ENCODE measurements at places on chromosomes 3 and 15.

DNA sequence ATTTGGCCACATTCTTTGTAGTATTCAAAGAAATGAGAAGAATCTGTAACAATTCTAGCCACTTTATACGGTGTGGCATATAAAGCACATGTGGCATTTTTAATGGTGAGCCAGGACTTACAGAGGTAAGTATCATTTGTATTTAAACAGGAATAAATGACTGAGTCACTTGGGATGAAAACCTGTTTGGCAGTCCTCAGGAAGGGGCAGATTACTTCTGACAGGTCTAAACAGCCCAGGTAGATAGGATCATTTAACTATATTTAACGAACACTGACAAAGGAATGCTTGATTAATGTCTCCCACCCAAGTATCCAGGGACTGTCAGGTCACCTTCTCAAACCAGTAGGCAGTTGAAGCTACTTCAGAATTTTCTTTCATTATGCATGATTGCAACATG is 241.5 kb upstream of the SATB1 start:
- DNase-seq: no peak

DNA sequence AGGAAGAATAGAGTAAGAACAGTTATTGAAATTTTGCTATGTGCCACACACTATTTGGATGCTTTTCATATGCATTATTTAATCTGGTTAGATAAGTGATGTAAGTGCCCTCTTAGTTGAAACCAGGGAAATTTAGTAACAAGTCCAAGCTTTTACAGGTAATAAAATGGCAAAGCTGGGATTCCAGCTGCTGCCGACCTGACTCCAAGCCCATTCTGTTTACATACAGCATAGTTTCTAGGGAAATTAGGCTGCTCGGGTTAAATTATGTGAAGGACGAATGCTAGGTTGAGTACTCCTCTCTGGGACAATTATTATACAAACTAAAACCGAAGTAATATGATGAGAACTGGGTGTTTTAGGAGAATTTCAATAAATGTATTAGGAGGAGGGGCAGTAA is 38.7 kb upstream of the FAH start:
- peak; percentile 15 for DNase-seq

GRCh38 chr3:188940573-188940932 is 231.2 kb upstream of the TPRG1 start:
- DNase-seq: no peak

DNA sequence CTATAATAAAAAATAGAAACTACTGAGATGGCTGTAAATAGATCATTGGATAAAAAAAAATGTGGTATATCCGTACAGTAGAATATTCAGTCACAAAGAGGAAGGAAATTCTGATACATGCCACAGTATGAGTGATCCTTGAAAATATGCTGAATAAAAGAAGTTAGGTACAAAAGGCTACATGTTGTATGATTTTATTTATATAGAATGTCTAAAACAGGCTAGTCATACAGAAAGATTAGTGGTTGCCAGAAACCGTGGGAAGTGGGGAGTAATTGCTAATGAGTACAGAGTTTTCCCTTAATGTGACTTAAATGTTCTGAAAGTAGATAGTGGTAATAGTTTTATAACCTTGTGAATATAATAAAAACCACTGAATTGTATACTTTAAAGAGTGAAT is 24.9 kb upstream of the FAH start:
- no peak for DNase-seq

DNA sequence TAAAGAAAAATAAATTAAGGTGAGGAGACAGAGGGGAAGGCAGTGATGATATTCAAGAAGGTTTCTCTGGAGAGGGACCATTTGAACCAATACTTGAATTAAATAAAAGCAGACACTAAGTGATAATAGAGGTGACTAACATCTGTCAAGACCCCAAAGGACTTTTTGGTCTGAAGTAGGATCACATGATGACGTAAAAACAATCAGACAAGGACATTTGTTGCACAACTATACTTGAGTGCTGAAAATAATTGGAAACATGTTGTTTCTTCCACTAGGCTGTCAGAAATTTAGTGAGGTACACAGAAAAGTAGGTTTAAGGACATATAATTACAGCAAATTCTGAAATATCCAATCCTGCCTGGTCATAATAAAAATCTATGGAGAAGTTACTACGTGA is 179.5 kb downstream of the WNT5A start:
- no peak for DNase-seq

DNA sequence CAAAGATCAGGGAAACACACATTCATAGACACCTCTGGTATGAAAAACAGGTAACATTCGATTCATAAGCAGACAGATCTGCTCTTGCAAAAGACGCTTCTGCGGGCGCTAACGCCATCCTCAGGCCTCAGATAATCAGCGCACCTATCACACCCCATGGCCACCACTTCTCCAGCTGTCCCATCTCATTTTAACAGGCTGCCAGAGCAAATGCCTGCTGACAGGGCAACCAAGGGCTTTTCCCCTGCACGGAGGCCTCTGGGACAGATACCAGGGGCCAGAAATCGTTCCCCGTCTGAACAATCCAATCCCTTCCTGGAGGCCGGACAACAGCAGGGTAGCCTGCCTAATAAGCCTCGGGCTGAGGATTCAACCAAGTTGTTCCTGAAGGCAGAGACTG is 15.2 kb downstream of the ABCC5 start:
- no peak for DNase-seq

GRCh38 chr3:120170223-120170622 is 76.0 kb upstream of the GSK3B start:
- no peak for DNase-seq

DNA sequence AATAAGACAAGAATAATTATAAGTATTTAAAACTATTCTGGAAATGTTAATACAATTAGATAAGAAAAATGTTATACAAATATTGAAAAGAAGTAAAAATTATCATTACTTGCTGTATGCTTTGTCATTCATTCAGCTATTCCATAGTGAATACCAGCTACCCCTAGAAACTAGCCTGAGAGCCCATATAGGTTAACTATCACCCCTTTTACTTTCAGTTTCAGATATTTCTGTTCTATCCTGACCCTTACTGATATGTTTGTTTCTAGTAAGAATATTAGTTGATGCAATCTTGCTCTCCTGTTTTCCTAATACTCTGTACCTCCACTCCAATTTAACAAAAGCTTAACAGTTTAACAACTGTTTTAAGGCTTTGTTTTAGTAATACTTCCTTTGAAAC is 31.6 kb downstream of the FAM227B start:
- DNase-seq: no peak

- DNase-seq: no peak
These were observed 66.9 kb downstream of the SLCO2A1 start for GRCh38 chr3:133962849-133963248.

DNA sequence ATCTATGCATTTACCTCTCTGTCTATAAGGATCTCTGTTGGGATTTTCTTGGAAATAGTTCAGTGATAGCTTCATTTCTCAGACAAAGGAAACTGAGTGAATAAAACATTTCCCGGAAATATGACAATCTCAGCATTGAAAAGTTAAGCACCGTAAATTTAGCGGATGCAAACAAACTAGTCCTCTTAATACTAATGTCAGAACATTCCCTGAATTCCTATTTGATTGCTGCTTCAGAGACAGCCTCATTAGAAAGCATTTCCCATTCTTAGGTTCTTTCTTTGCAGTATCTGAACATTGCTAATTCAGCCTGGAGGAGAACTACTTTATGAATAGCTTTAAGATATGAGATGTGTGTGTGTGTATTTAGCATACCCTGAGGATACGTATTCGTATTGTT is 101.3 kb downstream of the NR2F2 start:
- no peak for DNase-seq

DNA sequence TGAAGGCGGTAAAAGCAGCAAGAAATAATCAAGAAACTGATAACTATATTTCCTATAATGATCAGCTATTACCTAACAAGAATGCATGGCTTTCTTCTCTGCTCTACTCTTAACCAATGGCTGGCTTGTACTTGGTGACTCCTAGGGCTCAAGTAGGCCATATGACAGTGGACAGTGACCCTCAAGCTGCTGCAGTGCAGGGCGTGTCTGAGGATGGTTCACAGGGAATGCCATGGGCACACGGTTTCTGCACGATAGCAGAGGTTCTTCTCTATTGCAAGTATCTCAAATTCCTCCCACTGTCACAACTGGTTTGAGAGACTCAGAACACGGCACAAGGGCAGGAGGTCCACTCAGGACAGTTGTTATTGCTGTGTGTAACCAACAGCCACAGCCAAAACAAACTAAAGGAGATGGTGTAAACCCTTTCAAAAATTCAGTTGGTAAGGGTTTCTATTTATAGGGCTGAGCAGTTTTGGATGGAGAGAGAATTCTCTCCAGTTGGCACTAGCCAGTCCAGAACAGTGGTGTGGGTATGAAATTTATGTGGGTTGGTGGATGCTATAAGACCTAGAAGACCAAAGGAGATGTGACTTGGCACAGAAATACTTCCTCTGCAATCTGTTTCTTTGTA is 103.2 kb upstream of the ST8SIA2 start:
- no peak for DNase-seq

GRCh38 chr3:33271324-33271723 is 5.9 kb upstream of the FBXL2 start:
- DNase-seq: no peak

GRCh38 chr3:29936054-29936453 is 655.2 kb downstream of the RBMS3 start:
- no peak for DNase-seq

DNA sequence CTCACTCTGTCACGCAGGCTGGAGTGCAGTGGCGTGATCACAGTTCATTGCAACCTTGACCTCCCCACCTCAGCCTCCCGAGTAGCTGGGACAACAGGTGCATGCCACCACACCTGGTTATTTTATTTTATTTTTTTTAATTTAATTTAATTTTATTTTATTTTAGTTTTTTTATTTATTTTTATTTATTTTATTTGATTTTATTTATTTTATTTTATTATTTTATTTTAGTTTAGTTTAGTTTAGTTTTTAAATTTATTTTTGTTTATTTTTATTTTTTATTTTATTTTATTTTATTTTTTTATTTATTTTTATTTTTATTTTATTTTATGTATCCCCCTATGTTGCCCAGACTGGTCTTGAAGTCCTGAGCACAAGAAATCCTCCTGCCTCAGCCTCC is 202.3 kb upstream of the SLCO3A1 start:
- DNase-seq: no peak

GRCh38 chr3:136994772-136995516 is 37.2 kb downstream of the IL20RB start:
- DNase-seq: no peak

- DNase-seq: no peak
These were observed 27.3 kb upstream of the UBE2E1 start for GRCh38 chr3:23778446-23778845.

GRCh38 chr3:31167666-31168065 is 273.2 kb upstream of the GADL1 start:
- DNase-seq: no peak

GRCh38 chr15:48001393-48002039 is 119.3 kb upstream of the SLC24A5 start:
- no peak for DNase-seq

DNA sequence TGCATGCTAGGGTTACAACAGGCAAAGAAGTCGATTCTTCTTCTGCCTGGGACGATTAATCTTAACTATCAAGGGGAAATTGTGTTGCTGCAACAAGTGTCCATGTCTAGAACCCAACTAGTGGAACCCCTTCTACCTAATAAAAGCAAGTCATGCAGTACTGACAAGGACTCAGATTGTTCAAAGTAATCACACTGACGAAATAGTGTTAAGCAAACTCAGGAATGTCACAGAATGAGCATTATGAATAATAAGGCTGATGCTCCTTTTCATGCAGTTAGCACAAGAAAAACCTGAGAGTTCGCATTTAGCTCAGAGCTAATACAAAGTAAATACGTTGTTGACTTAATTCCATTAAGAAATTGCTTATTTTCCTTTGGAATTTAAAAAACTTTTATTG is 47.5 kb upstream of the TRIM42 start:
- no peak for DNase-seq

DNA sequence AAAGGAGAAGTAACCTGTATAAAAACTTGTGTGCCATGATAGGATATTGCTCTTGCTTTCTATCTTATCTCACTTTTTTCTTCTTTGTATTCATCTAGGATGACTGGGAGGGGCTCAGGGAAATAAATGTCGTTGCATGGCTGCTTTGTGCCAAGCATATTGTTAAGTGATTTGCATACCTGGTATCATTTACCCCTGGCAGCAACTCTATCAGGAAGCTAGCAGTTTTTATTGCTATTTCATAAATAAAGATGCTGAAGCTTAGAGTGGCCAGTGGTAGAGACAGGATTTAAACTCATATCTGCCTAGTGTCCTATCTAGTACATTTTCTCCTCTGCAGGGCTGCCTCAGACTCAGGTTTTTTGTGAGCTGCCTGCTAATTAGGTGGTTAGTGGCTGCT is 253.3 kb downstream of the PTPRG start:
- no peak for DNase-seq

- no peak for DNase-seq
These were observed 37.4 kb downstream of the ACAA1 start for GRCh38 chr3:38099518-38099917.

DNA sequence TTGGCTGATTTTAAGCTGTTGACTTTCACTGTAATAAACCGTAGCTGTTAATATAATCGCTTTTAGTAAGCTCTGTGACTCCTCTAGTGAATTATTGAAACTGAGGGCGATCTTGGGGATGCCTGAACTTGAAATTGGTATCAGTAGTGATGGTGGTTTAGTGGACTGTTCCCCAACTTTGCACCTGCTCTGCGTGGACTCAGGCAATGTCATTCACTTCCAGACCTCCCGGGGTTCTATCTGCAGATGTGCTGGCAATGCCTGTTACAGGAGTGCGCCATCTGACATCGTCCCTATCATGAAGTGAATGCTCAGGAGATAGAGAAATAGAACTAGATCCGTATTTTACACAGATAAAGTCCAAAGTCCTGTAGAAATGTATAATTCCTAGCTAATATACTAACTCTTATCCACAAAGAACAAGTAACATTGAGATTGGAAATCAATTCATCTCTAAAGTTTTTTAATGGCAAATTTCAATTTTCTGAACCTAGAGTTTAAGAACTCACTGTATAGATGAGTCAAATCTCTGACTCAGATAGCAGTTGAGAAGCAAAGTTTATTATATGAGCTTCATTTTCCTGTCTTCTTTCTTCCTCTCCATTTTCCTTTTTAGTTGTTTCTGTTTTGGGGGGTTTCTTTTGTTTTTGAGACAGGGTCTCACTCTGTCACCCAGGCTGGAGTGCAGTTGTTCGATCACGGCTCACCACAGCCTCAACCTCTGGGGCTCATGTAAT is 51.8 kb downstream of the HEG1 start:
- no peak for DNase-seq

DNA sequence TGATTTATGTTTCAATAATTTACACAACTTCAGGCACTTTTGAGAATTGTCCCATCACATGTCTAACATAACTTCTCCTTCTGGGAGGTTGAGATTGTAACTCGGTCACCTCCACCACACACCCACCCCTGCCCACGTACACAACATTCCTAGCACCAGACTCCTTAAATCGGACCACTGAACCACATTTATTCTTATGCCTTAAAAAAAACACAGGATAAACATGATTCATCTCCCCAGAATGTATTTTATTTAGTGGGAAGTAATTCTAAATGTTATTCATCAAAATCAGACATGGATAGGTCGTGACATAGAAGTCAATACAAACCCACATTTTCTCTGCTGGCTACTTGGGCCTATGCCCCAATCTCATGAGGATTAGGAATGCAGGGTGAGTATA is 3.0 kb downstream of the SNTN start:
- no peak for DNase-seq

- no peak for DNase-seq
These were observed 136.4 kb downstream of the ZIC4 start for GRCh38 chr3:147269907-147270306.

- DNase-seq: no peak
These were observed 59.4 kb upstream of the IMPG2 start for GRCh38 chr3:101379658-101380376.

- no peak for DNase-seq
These were observed 83.8 kb downstream of the SMAD3 start for GRCh38 chr15:67149068-67149772.
